ENCODE measurements at places on chromosomes 5 and 9.

GRCh38 chr5:33230467-33231078 is 210.2 kb upstream of the TARS1 start:
- no peak for DNase-seq

DNA sequence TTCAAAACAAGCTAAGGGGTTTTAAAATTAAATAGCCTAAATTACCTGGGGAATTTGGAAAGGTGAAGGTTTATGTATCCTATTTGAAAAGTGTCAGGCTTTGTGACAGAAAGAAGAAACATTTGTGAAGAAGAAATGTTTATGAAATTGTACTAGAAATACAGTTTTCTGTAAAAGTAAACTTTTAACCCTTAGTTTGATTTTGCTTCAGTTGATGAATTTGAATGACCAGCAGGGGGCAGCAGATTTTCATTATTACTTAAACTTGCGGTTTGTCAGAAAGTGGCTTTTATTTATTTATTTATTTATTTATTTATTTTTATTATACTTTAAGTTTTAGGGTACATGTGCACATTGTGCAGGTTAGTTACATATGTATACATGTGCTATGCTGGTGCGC is 58.1 kb downstream of the NNT start:
- no peak for DNase-seq

DNA sequence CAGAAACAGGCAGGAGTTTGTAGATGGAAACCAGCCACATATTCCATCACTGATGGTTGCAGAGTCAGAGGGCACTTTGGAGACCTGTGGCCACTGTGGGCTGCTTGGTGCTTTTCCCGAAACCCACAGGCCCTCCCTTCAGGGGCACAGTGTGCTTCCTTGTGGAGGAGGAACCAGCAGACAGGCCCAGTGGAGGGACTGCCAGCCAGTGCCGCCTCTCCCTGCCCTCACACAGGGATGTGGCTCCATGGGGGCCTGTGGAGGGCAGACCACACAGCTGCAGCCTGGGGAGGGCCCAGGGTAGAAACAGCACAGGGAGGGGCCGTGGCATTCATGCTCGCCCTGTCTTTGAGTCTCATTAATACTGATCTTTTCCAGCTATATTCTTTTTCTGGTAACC is 35.2 kb downstream of the CEP72 start:
- DNase-seq = no peak

DNA sequence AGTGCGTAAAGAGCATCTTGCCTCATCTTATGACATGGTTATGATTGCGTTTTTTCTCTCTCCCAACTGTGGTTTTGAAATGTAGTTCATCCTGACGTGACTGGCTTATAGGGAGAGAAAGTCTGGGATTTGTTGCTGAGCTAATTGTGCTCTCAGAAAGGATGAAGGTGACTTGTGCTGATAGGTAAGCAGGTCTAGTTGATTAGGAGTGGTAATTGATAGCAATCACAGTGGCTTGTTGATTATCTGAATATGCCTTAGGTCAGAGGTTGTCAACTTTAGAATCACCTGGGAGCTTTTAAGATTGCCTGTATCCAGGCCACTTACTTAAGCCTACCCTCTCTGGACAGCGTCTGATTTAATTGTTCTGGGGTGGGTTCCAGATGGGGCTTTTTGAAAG is 117.8 kb downstream of the TLE4 start:
- DNase-seq = no peak

GRCh38 chr9:122131401-122132001 is 28.1 kb downstream of the NDUFA8 start:
- no peak for DNase-seq

- peak; percentile 83 for DNase-seq
These were observed 4.4 kb upstream of the ST6GALNAC6 start for GRCh38 chr9:127903557-127904475.

GRCh38 chr5:74966141-74967026 is 86.0 kb downstream of the GCNT4 start:
- no peak for DNase-seq

- no peak for DNase-seq
These were observed 539.6 kb upstream of the CLINT1 start for GRCh38 chr5:158398360-158399201.

- DNase-seq = no peak
These were observed 341.5 kb downstream of the TMEM38B start for GRCh38 chr9:106035806-106036205.

- DNase-seq = no peak
These were observed 54.4 kb upstream of the RUFY1 start for GRCh38 chr5:179495906-179496455.

- no peak for DNase-seq
These were observed 119.4 kb downstream of the MED27 start for GRCh38 chr9:131960311-131960710.

DNA sequence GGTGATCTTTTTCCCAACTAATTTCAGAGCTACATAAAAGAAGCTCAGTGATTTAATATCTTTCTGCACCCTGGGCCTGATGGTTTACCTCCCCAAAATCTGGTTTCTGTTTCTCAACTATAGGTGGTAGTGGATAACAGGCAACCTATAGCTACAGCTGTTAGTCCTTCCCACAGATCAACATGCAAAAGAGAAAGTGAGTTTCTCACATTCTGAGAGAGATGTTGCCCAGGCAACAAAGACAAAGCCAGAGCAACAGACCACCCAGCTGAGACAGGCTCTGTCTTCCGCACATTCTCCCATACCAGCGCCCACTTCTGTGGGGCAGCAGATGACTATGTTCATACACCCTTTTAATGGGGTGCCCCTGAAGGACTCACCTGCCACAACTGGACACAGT is 40.7 kb upstream of the PPP2R2B start:
- DNase-seq = no peak

DNA sequence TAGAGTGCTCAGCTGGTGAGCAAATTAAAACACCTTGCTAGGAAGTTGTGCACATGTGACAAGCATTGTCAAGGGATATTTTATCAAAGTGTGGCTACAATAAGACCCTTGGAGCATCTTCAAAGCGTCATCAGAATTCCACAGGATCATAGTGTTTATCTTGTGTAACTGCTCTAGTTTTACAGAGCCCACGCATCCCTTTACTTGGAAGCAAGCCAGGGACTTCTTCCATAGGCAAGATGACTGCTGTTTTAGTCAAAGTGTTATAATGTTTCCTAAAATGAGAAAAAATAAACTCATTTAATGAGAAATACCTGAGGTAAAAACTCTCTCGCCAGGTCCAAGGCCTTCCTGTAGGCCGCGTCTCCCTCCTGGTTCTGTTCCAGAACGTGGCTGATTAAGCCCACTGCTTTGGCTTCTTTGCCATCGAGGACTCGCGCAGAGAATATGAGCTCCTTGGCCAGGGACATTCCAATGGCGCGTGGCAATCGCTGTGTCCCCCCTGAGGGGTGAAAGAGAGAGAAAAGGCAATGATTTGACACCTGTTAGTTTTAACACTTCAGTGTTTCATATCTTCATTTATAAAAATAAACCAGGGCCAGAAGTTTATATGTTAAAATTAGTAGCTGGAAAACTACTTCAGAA is 141.1 kb downstream of the AUH start:
- DNase-seq = no peak

GRCh38 chr5:151048526-151048925 is 28.1 kb downstream of the GPX3 start:
- no peak for DNase-seq

GRCh38 chr5:73296772-73297171 is 123.8 kb downstream of the TMEM174 start:
- DNase-seq = no peak

GRCh38 chr9:114689813-114690212 is 7.8 kb upstream of the TEX48 start:
- no peak for DNase-seq

DNA sequence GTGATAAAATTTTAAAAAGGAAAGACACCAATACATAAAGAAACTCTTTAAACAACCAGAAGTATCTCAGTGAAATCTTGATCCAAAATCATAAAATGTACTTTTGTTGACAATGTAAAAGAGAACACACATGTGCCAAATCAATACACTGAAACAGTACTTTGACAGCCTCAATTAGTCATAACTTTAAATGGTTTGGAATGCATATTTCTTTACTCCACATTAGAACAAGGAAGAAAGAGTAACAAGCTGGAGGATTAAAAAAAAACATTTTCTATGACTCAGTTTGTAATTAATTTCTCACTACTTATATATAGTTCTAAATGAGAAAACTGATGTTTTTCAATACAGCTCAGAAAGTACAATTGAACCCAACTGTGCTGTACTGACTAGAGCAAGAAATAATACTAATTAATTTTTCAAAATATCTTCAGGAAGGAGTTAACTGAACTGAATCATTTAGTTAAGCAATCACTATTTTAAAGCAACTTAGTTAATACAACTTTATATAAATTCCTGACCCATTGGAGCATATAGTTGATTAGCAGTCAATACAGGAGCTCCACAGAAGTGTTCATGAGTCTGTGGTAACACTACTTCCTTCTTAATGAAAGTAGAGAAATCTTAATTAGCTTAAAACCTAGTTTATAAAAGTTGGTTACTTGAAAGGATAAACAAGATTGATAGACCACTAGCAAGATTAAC is 101.0 kb downstream of the NR3C1 start:
- no peak for DNase-seq

- DNase-seq = no peak
These were observed 72.2 kb upstream of the HMHB1 start for GRCh38 chr5:143739746-143740145.

- no peak for DNase-seq
These were observed 544.7 kb upstream of the KLF4 start for GRCh38 chr9:108033976-108034964.

DNA sequence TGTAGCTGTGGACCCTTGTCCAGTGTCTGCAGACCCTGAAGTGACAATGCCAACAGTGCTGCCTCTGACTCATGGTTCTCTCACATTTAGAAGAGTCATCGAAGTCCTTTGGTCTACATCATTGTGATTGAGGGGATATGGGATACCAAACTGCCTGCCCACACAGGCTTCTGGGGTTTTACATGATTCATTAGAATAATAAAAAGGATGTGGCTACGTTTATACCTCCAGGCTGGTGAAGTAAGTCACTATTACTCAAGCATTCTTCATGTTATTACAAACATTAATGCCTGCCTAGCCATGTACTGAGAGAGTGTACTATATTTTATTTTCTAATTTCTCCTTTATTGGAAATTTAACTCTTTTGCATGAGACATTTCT is 365.7 kb downstream of the SPATA31D1 start:
- no peak for DNase-seq

DNA sequence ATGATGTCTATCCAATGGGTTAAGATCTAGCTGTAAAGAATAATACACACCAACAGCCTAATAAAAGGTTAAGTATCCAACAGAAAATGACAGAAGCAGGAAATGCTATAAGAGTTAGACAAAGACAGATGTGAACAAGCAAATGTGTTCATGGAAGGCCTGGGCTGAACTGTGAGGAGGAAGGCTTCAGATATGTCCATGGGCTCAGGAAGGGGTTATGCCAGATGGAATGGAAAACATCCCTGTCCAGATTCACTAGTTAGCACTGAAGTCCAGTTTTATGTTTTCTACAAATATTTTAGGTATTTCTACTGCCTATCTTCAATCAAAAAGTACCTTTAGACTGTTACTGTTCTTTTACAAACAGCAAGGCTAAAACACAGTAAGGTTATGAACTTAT is 27.1 kb downstream of the ERAP1 start:
- DNase-seq = no peak

- DNase-seq = peak; percentile 24
These were observed 34.3 kb upstream of the MACIR start for GRCh38 chr5:103224118-103224893.

DNA sequence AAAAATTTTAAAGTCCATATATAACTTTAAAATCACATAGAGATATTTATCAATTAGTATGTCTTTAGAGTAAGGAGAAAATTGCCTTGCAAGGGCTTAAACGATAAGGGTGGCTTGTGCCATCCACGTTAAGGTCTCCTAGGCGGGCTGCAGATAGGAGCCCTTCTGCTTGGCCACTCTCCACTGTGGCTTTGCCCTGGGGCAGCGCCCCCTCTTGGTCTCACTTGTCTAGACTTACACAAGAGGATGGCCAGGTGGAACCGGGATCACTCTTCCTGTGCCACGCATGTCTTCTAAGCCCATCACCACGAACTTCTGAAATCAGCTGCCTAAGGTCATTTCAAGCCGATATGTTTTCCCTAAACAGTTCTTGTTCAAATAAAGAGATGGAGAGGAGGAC is 2.9 kb downstream of the FPGS start:
- no peak for DNase-seq

- DNase-seq = no peak
These were observed 41.8 kb downstream of the ELOVL7 start for GRCh38 chr5:60802226-60802625.

DNA sequence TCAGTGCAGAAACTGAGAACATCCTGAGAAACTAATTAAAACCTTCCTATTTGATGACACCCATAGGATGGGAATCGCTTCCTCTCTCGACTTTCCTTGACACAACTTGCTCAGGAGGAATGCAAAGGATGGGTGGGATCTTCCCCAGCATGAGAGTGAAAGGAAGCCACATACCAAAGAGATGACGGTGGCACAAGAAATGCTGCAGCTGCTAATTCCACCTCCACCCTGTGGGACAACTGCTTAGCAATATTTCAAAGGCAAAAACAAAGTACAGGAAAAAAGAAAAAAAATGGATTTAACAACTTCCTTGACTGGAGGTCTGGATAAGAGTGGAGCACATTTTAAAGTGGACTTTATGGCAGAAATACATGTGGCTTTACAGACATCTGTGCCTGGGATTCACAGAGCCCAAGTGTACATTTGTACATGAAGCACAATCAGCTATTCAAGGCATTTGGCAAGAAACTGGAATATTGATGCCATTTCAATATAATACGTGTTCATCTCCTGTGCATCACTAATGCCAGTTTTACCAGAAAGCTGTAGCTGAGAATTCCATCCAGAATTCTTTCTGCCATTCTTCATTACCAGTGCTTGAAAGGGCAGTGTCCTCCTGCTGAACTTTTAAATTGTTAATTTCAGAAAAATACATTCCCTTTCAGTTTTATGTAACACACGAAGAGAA is 359.2 kb upstream of the ACTBL2 start:
- no peak for DNase-seq

GRCh38 chr9:121363622-121363961 is 6.5 kb downstream of the STOM start:
- DNase-seq = no peak

DNA sequence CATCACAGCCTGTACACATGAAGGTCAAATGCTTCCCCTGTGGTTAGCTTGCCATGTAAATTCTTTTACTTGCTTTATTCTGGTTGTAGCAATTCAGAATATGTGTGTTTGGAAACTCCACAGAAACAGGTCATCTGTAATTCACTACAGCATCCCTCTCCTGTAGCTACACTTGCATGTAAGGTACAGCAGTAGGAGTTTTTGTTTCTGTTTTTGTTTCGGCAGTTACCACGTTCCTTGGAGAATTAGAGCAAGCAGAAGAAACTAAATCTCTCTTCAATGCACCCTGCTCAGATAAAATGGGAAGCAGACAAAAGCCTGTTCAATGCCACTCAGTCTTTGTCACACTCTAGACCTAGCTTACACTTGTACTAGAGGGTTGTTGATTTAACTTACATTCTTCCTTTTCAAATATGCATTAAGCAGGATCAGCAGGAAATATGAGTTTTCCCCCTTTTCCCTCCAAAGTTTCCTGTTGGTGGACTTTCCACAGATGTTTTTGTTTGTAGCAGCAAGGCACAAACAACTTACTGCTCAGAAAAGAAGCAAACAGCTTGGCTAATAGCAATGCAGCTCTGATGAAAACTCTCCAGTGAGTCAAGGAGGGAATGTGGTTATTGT is 80.9 kb downstream of the YIPF5 start:
- no peak for DNase-seq

GRCh38 chr5:163888366-163888765 is 382.9 kb downstream of the MAT2B start:
- DNase-seq = no peak

All from activated T-helper 1 cell treated with anti-CD3 and anti-CD28 coated beads, Interleukin-12 subunit alpha, Interleukin-12 subunit beta, Interleukin-2, Interleukin-4 antibody, amounts not matched to agents 30 ng/mL and 10 ng/mL and 1 ng/mL, durations not matched to agents 14 hours and 24 hours and 36 hours (primary cell).